Stimulated activated CD4-positive, alpha-beta T cell treated with anti-CD3 and anti-CD28 coated beads, Interleukin-15, amount 100 ng/mL, for 1 hour (primary cell): ENCODE measurements at places on chromosomes 3 and 15.

DNA sequence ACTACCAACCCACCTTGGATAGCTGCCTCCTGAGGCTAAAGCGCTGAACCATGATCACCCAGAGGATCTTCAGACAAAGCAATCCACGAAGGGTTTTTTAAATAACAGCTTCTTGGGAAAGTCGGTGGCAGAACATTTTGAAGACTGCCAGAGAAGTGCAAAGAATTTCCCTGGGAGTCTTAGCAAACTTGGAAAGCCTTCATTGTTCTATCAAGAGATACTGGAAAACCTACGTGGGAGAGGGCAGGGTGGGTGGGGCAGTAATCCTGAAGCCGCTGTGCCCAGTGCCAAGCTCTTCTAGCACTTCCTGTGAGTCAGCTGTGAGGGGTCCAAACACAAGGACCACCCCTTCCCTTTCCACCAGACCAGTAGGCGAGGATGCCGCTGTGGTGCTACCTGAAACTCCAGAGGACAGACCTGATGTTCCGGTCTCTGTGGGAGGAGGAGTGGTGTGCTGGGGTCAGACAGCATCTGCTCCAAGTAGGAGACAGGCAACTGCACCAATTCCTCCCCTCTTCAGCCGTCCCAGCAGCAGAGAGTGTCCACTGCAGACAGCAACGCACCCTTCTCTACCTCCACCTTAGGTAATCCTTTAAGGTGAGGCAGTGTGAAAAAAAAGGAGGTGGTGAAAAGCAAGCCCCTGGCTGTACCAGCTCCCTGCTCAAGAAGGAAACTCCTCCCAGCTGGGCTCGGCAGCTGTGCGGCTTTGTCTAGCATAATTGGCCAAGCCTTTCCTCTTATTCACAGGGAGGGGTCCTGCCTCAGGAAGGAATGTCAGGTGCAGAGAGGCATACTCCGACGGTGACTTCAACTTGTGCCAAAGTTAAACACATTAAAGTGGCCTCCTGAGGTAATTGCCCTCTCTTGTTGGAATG lies 99.0 kb downstream of the TMCC1 start:
- no peak for DNase-seq

DNA sequence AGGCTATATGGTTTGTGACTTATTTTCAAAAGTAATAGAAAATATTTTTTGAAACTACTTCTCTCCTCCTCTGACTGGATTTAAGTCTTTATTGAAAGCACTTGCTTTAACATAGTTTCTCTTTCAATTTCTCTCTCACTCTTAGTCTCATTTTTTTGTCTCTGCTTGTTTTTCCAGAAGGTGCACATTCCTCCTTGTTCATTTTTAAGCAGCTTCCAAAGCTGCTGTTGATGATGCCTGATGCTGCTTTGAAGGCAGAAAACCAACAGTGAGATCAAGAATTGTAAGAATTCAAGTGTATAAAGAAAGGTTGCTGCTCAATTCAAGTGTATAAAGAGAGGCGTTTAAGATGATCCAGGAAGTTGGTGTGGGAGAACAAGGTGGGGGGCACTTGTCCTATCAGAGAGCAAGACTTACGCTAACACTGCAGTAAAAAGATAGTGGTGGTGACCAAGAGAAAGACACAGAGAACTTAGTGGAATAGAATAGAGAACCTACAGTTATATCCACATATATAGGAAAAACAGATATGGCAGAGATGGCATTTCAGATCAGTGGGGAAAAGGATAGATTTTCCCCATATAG lies 12.1 kb downstream of the NR2C2 start:
- DNase-seq, result no peak

GRCh38 chr3:139519998-139520737 lies 19.4 kb downstream of the RBP1 start:
- DNase-seq, result no peak

GRCh38 chr3:75938921-75939320 lies 153.6 kb upstream of the ZNF717 start:
- no peak for DNase-seq

DNA sequence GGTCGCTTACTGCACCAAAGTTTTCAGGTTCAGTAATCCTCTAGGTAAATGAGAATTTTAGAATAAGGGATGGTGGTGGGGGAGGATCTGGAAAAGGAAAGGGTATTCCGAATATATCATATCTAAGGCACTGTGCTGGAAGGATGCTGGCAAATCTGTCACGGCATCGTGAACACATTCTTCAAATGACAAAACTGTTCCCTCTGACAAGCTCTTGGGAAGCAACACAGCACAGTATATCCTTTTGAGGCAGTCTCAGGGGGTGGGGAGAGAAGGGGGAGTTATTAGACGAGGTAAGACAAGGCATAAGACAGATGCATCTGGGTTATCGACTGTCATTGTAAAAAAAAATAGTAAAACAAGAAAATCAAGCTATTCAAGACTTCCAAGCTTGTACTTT lies 289.6 kb upstream of the LRRN1 start:
- DNase-seq, result no peak

- DNase-seq, result no peak
Observed at GRCh38 chr3:138899351-138899991, 47.5 kb downstream of the FOXL2 start.

- no peak for DNase-seq
Observed at GRCh38 chr3:170372190-170372879, 14.8 kb downstream of the SKIL start.

GRCh38 chr3:5275529-5275928 lies 88.0 kb downstream of the EDEM1 start:
- DNase-seq, result no peak

DNA sequence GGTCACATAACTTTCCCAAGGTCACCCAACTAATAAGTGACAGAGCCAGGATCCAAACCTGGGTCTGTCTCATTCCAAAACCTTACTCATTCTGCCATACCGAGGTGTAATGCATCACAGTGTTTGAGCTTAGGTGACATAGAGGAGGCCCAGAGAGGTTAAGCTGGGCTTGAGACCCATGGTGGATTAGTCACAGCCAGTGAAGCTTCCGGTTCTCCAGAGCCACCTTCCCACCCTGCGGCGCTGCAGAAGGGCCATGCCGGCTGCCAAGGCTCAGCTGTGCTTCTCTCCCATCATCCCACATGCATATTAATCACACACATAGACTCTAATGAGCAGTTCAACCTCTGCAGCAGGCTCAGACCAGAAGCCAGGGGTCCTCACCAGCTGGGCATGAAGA lies 42.2 kb downstream of the SPSB4 start:
- no peak for DNase-seq

DNA sequence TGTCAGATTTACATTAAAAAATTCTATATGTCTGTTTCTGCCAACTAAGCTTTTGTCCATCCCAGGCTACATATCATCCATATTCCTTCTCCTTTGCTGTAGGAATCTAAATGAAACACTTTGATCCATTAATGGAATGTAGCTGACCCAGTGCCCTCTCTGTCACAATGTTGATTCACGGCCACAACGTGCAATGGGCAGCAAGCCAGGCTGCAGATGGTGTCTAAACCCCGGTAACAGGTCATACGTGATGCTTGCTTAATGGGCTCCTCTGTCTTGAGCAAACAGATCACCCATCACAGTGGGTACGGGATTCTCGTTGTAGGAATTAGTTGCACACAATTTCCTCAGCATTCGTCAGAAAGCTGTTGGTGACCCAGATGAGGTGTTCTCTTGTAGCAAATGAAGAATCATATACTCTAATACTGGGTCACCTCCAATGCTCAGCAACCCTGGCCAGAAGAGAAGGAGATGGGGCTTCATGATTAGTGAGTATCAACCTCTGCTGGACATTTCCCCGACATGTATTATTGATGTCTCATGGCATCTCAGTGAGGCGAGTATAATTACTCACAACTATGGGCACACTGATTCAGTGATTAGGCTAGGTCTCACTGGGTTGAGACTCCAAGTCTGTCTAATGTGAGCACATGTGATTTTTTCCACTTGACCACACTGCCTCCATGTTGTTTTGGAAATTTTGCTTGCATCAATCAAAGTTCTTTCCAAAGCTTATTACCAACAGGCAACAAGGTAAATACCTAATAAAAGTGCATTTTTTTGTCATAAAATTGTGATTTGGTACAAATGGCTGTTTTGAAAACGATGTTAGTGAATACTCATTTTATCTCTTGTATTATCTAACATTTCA lies 12.9 kb upstream of the DCBLD2 start:
- DNase-seq, result no peak

- DNase-seq, result no peak
Observed at GRCh38 chr3:14509796-14510100, 30.4 kb downstream of the GRIP2 start.

GRCh38 chr15:89127054-89127702 lies 38.9 kb downstream of the ABHD2 start:
- DNase-seq, result no peak

GRCh38 chr3:144433006-144433405 lies 461.4 kb downstream of the DIPK2A start:
- no peak for DNase-seq

DNA sequence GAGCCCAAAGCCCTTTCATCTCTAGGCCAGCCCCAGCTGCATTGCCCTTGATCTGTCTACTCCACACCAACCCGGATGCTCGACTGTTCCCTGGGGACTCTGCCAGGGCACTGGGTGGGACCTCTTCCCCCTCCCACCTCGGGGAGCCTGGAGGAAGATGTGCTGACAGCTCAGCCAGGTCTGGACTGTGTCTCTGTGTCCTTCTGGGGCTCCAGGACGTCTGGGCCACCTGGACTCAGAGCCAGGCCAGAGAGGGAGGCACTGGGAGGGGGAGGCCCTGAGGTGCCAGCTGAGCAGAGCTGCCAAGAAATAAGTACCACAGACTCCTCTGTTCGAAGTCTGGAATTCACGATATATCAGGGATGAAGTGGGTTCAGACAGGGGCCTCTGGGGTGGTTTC lies 5.8 kb upstream of the HCN4 start:
- no peak for DNase-seq

GRCh38 chr3:170889132-170889531 lies 19.1 kb upstream of the RPL22L1 start:
- DNase-seq, result no peak

DNA sequence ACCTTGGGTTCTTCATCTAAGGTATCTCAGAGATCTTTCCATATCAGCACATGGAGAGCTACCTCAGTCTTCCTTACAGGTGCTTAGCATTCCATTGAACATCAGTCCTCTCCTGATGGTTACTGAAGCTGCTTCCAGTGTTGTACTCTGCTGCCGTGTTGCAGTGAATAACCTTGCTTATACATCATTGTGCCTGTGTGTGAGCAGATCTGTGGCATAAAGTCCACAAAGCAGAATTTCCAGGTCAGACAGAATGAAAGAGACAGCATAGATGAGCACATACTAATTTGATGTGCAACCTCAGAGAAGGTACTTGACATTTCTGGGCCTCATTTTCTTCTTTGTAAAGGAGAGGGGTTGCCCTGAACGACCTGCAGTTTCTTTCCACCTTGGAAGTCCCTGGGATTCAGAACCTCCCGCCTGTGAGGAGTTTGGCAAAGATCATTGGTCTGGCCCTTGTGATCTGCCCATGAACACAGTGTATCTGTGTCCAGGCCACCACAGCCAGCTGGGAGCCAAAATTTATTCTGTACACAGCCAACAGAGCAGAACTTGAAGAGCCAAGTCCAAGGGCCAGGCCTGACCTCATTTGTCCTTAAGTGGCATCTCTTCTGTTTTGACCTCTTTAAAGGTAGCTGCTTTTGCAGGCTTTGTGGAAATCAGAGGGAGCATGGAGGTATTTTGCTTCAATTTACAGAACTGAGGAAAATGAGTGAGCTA lies 57.2 kb upstream of the SLC7A14 start:
- DNase-seq, result no peak

DNA sequence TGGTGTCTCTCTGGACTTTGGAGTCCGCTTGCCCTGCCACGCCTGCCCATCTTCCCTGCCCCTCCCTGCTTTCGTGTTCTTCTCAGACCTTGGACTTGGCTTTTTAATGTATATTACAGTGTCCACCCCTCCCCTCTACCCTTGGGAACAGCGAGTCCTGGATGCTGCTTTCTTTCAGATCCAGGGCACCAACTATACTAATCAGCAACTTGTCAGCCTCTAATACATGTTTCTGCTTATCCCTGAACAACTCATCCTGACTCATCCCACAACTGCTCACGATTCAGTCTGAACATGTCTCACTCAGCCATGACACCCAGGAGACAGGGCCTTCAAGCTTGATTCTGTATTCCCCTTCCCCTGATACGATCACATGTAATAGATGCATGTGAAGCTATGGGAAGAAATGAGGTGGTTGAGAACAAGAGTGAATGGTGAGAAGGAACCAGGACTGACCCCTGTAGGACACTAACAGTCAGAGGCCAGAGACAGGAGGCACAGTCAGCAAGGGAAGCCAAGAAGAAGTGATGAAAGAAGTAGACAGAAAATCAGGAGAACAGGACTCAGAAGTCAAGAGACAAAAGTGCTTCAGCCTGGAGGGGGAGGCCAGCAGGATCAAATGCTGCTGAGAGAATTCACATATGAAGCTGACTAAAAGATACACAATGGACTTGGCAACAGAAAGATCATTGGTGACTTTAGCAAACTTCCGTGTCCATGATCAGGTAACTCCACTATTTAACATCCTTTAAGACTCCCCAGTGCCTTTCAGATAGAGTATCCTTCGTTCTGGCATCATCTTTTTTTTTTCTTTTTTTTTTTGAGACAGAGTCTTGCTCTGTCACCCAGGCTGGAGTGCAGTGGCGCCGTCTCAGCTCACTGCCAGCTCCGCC lies 35.4 kb downstream of the BCL2L10 start:
- no peak for DNase-seq

DNA sequence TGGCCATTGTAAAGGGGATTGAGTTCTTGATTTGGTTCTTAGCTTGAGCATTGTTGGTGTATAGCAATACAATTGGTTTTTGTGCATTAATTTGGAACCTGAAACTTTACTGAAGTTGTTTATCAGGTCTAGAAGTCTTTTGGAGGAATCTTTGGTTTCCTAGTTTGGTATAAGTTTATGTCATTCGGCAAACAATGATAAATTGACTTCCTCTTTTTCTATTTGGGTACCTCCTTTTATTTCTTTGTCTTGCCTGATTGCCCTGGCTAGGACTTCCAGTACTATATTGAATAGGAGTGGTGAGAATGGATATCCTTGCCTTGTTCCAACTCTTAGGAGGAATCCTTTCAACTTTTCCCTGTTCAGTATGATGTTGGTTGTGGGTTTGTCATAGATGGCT lies 32.1 kb downstream of the SPESP1 start:
- no peak for DNase-seq
